ENCODE measurements at places on chromosomes 2 and 18.

- DNase-seq: no peak
Observed at GRCh38 chr18:43886341-43886740, 609.1 kb upstream of the SYT4 start.

GRCh38 chr2:153105829-153106578 is 372.6 kb downstream of the RPRM start:
- no peak for DNase-seq

DNA sequence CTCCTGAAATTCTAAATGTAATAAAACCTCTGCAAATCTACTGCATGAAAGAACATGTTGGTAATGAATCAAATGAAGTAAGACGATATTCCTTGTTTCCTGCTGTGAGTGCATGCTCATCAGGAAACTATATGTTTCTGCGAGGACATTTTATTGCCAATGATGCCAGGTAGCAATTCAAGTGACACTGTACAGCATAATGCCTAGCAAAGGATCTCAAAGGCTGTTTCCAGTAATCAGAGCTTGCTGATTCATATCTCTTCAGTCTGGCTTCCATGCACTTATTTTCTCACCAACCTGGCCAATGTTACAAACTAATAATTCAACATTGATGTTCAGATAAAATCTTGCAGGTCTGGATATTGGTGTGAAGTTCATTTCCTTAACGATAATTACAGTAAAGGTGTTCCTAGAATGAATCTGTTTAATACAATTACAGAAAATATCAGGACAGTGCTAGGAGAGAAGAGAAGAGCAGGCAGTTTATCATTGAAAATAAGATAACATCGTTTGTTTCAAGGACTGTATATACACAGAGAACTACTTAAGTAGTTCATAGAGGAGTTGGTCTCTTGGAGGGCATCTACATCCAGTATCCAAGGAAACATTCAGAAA is 568.5 kb upstream of the SOX11 start:
- DNase-seq: no peak

GRCh38 chr2:176097820-176098365 is 1.7 kb upstream of the HOXD12 start:
- DNase-seq: no peak

- DNase-seq: no peak
Observed at GRCh38 chr2:100818606-100819369, 1.2 kb upstream of the NPAS2 start.

DNA sequence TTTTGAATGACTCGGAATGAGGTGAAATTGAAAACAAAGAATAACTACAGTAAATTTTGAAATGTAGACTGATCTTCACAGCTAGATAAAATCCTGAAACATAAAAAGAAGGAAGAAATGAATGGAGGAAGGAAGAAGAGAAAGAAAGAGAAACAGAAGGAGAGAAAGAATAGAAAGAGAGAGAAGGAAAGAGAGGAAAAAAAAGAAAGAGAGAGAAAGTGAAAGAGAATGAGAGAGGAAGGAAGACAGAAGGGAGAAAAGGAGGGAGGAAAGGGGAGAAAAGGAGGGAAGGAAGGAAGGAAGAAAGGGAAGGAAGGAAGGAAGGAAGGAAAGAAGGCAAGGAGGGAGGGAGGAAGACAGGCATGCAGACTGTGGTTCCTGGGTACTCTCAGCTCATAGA is 982.6 kb downstream of the BCL11A start:
- no peak for DNase-seq

DNA sequence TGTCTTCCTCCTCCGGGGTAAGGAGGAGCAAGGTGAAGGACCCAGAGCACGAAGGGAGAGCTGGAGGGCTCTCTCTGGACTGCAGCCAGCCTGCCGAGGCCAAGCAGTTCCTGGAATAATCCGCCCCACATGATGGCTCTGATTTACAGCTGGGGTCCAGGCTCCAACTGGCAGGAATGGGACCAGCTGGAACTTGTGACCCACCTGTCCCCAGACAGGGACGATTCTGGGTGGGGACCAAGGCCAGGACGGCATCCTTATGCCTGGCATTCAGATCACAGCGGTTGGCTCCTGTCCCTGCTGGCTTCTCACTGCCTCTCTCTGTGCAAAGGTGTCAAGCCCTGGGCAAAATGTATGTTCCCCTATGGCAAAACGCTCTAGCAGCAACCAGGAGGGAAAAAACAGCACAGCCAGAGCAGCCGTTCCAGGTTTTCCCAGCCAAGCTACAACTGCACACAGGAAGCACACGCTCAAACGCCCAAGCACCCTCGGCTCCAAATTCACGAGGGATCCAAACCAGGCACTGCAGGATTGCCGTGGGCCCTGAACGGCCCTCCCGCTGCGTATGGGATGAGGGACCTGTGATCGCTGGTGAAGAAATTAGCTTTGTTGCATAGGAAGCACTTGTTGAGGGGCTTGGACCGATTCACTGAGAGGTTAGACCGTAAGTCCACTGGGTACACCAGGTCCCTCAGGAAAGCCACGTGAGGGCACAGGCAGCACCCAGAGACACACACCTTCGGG is 35.8 kb downstream of the FAM178B start:
- no peak for DNase-seq

- no peak for DNase-seq
Observed at GRCh38 chr2:124649001-124649400, 623.9 kb downstream of the CNTNAP5 start.

- no peak for DNase-seq
Observed at GRCh38 chr2:85924522-85924921, 35.7 kb upstream of the ST3GAL5 start.

DNA sequence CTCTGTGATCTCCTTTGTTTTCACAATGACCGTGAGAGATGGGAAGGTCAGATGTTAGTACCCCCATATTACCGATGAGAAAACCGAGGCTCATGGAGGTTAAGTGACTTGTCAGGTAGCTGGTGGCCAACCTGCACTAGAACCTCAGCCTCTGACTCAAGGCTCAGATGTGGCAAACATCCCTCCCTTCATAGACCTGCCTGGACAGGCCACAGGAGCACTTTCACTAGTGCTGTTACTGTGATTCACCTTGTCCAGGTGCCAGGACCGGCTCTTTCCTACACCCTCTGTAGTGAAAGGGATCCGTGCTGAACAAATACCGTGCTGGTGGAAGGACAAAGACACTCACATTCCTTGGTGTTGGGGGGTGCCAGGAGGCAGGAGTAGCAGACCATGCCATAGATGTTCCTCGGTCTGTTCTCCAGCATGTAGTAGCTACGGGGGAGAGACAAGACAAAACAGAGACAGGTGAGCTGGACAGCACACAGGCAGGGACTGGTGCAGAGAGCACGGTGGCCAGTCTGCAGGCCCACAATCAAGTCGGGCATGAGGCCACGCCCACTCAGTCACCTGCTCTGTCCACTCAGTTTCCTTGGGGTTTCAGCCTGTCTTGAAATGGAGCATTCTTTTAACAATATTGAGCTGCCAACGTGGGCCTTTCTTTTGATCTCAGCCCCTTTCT is 65.9 kb downstream of the EDAR start:
- no peak for DNase-seq

DNA sequence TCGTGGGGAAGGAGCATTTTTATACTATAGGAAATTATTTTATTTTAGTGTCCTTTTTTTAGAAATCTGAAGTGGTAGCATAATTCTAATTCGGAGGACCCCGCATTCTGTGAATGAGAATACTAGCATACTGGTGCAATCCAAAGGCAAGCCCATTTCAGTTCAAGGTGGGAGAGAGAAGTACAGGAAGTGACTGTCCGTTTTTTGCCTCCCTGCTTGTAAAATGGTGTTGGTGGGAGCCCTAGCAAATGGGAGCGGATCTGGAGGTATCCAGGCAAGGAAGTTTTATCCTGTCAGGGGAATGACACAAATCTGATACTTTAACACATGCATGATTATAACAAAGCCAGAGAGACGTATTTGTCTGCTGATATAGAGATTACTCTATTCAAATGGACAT is 141.7 kb downstream of the ESCO1 start:
- DNase-seq: no peak

DNA sequence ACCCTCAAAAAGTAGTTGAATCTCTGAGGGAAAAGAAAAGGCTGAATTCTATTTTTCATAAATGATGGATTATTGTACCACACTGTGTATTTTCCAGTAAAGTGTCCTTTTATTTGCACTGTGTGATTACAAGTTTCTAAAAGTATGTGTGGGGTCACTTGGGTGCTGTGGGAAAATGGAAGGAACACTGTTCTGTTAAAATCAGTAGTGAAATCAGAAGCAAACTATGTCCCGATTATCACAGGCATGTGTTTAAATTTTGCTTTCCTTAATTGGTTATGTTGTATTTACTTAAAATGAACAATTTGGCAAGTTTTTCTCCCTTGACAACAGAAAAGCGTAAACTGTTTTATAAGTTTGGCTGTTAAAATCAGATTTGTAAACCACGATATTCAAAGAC is 353.1 kb downstream of the ARHGAP15 start:
- no peak for DNase-seq

DNA sequence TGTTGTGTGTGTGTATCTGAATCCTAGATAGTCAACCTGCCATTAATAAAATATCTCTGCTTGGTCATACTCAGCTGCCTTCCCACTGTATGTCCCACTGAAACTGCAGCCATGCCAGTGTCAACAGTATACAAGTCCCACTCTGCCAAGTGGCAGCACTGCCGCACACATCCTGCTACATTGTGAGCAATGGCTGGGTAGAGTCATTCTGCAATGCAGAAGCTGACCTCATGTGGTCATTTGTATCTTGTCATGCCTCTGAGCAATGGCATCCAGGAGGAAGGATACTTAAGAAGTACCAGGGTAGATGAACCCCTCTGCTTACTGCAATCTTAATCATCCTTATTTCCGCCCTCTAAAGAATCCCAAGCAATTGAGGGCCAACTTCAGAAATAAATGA is 302.2 kb upstream of the DDX18 start:
- DNase-seq: no peak

All from stimulated activated CD4-positive, alpha-beta T cell treated with anti-CD3 and anti-CD28 coated beads, Interleukin-15, amount 100 ng/mL, for 1 hour (primary cell).